ENCODE measurements at places on chromosomes 2 and 18.
A peak's percentile ranks its signal among the peaks of the same experiment; 100 is the strongest.

DNA sequence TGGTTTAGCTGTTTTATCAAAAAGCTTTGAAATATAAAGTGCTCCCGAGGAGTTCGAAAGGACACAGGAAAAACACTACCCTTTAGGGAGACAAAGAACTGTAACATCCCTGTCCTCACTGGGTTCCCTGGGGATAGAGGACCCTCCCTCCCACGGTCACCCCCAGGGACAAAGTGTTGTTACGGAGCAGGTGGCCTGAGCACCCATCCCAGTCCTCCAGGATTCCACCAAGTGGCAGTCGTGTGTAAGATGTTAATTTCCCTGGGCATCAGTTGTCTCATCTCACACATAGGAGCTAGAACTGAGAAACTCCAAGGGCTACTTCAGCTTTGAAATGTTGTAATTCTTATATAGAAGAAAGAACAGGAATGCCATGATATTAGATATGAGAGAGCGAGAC is 137.7 kb downstream of the ALK start:
- DNase-seq = no peak

DNA sequence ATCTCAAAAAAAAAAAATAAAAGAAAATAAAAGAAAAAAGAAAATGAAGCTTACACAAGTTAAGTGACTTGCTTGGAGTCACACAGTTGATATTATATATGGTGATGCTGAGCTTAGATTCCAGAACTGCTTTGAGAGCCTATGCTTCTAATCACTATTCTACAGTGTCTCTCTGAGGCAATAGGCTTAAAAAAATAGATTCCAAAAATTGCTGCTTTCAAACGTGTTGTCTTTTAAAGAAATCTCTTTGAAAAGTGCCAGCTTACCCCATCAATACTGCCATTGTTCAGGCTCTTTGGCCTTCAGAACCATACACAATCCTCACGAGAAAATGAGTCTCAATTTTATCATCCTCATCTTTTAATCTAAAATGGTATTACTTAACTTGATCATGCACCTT is 102.6 kb downstream of the CDK15 start:
- no peak for DNase-seq

GRCh38 chr2:61016392-61017002 is 1.0 kb upstream of the PEX13 start:
- no peak for DNase-seq

DNA sequence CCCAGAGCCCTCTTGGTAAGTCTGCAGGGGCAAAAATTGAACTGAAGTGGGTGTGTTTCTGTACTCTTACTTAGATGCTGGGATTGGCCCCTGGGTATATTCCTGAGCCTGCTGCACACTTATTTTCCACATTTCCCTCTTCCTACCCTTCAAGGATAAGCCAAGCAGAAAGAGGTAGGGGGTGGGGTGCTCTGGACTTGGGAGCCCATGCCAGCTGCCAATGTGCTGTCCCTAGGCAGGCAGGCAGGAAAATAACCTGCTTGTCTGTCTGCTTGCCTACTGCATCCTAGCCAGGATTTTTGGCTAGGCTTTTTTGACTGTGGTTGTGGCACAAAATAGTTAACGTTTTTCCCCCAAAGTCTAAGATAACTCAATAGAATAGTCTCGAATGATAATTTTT is 234.3 kb downstream of the ALK start:
- DNase-seq = no peak

DNA sequence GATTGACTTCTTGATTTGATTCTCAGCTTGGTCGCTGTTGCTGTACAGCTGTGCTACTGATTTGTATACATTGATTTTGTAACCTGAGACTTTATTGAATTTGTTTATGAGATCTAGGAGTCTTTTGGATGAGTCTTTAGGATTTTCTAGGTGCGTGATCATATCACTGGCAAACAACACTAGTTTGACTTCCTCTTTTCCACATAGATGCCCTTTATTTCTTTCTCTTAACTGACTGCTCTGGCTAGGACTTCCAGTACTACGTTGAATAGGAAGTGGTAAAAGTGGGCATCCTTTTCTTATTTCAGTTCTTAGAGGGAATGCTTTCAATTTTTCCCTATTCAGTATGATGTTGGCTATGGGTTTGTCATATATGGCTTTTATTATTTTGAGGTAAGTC is 101.3 kb downstream of the OSBPL1A start:
- DNase-seq = no peak

DNA sequence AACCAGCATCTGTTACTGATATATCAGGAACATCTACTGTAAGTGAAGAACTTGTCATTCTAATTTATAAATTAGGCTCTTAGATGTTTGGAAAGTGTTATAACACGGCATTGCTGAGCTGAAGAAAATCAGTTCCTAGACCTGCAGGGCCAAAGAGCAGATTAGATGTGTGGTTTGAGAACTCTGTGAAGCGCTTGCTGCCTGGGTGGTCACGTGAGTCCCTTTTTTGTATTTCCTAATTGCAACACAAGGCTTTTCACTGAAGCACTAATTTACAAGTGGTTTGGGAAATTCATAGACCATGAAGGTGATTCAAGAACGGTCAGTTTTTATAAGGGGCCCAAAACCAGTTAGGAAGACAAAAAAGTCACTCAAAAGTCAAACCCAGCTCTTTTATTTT is 106.9 kb upstream of the SP3 start:
- no peak for DNase-seq

- DNase-seq = no peak
These were observed 983.6 kb upstream of the ZEB2 start for GRCh38 chr2:145503511-145503910.

DNA sequence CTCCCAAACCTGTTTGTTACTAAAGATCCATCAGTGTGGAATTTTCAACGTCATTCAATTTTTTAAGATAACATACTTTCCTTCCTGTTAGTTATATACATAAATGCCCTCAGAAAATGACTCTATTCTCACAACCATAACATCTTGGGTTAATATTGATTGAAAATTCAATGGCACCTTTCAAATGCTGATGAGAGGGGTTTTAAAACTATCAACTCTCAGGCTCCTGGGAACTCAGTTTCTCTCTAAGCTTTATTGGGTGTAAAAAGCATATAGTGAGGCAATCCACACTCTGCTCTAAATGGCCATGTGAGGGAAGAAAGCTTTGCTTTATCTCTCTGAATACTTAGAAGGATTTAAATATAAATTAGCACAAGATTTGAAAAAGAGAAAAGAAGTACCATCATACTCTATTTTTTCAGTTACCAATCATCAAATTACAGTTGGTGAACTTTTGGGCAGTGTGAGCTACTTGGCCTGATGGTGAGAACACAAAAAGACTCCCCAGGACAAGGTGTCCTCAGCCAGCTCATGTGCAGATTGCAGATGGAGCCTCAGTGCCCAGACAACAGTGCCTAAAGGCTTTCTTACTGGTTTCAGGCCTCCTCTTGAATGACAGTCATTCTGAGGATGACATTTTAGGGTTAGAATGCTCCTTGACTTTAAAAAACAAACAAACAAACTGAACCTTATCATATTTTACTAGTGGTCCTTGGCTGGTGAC is 24.6 kb upstream of the CERS6 start:
- DNase-seq = no peak

DNA sequence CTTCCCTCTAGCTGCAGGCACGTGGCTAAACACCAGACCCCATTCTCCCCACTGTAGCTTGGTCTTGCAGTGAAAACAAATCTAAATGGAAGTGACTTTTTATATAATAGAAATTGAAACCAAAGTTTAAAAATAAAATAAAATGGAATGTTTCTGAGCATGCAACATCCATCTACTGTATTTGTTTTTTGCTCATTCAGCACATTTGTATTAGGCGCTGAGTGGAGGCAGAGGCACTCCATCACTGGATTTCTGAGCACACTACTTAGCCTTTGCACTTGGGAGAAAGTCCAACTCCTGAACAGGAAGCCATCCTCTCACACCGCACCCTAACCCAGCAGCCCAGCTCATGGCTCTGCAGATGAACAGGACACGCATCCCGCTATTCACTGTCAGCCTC is 37.8 kb upstream of the POU3F3 start:
- no peak for DNase-seq

GRCh38 chr2:49924044-49924817 is 769.9 kb upstream of the FSHR start:
- no peak for DNase-seq

GRCh38 chr2:224837066-224837465 is 120.9 kb upstream of the CCDC195 start:
- no peak for DNase-seq

DNA sequence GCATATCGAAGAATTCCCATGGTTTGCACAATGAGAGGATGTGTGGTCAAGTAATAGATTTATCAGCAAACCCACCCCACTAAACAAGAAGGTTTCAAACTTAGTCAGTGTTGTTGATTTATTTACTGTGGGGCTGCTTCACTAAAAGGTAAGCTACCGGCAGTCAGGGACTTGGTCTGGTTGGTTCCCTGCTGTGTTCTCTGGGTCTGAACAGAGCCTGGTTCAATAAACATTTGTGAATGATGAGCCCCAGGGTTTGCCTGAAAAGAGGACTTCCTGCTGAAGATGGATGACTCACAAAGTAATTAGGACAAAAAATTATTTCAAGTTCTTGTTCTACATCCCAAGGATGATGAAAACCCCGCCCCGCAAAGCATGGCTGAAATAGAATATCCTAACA is 108.3 kb downstream of the SPP2 start:
- DNase-seq = no peak

- DNase-seq = no peak
These were observed 155.4 kb downstream of the STK39 start for GRCh38 chr2:168091986-168092385.

DNA sequence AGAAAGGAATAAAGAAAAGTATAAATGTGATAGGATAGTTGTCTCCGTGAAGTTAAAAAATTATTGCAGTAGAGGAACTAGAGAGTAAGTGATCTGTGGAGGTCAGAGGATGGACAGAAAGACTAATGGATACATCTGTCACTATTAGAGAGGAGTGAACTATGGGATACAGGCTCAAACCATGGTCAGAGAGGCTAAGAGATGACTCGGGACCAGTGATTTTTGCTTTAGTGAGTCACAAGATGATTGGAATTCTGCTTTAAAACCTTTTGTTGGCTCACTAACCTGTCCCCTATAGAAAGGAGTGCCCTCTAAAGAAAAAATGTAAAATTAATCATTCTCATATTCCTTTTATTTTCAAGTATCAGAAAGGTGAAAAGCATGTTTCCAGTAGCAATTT is 30.3 kb downstream of the ALMS1 start:
- DNase-seq = no peak

DNA sequence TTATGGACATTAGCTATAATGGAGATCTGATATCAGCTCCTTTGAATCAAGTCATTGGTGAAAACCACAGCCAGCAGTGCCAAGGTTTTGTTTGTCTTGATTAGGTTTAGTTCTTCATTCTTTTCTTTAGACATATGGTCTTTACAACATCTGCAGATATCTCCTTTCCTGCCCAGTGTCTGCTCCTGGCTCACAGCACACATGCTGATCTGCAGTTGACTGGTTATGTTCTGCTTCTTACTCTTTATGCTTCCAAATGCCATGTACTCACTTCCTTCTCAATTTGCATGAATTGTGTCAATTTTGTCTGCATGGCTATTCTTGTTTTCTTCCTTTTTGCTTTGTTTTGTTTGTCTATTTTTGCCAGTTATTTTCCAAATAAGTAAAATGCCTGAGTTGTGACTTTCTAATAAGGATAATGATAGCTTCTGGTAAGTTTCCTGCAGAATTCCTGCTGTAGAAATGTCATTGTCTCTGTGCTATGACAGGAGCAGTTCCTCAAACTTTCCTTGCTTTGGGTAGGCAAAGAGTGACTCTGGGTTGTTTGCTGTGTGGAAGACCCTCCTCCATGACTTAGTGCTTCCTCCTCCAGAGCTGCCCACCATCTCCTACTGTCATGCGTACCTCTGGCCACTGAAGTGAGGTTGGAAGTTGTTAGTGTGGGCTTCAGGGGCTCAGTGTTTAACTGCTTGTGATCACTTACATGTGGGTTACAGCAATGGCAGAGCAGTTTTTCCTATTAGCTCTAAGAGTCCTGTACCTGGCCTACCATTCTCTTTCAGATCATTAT is 8.2 kb downstream of the ARHGAP25 start:
- DNase-seq = no peak

DNA sequence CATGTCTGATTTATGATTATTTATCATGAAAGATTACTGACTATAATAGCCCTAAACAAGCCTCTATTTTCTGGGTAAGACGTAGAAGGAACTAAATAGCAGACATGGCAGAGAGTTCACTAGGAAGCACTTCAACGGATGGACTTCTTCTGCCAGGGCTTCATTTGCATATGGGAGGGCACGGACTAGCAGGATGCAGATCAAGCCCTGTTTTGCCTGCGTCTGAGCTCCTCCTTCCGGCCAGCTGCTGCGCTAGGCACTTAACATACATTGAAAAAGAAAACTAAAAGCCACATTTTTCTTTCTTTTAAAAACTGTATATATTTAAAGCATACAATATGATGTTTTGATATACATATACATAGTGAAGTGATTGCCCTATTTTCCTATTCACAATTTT is 340.0 kb upstream of the MEX3C start:
- DNase-seq = no peak

DNA sequence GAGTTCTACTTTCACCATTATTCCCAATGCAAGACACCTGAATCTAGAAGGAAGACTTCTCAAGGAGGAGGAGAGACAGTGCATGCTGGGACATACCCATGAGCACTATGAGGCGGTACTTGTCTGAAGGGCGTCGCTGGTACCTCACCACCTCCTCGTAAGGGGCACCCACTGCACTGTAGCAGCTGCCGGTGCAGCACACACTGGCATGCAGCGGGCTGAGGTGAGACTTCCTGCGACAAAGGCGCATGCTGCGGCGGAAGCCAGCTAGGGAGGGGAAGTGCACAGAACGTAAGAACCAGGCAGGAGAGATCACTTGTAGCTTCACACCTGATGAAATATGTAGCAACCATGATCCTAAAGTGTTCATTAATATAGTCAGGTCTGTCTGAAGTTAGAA is 12.8 kb upstream of the TMEM237 start:
- DNase-seq = no peak

DNA sequence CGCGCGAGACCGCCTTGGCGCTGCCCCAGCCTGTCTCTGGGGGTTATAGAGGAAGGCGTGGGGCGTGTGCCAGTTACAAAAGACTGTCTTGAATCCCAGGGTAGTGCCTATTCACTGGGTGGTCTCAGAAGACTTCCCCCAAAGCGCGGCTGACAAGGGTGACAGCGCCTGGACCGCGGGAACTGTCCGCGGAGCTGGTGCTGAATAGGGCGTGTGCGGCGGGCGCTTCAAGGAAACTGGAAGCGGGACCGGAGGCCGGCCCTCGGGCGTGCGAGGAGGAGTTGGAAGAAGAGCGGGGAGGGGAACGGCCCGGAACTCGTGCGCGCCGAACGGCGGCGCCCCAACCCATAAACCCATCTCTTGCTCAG is 2.3 kb downstream of the EGR4 start:
- peak; percentile 62 for DNase-seq
